WTC11 (cell line): ENCODE measurements at places on chromosomes 16 and 17. TPM values are rescaled to one million over a fixed set of nuclear protein-coding genes. Genes with fewer than 3 reads are reported as not detected.

The NOG gene
- 0.89 to 1.2 TPM (median 1.1 TPM) in 3 replicates for total RNA-seq

The CES3 gene
- total RNA-seq: 3.3 to 6.0 TPM (median 5.7 TPM) in 3 replicates

The SLC4A1 gene
- 0.05 to 0.14 TPM in 2 of 3 replicates, not detected in the other for total RNA-seq

The CCL17 gene
- not detected in 3 replicates for total RNA-seq

The CCR7 gene
- total RNA-seq: 0.37 to 0.92 TPM (median 0.57 TPM) in 3 replicates

The WNT9B gene
- 0.41 to 0.87 TPM (median 0.44 TPM) in 3 replicates for total RNA-seq

The DHRS7C gene
- not detected in 3 replicates for total RNA-seq

The GLIS2 gene
- total RNA-seq: 19.5 to 23.0 TPM (median 20.1 TPM) in 3 replicates

The AOC3 gene
- total RNA-seq: 6.2 to 8.2 TPM (median 7.6 TPM) in 3 replicates

GRCh38 chr17:31152271-31152670, 57.5 kb downstream of the NF1 start:
- DNase-seq: no peak

- no peak for DNase-seq
These were observed 350.6 kb upstream of the CCL2 start for GRCh38 chr17:33904476-33904875.

DNA sequence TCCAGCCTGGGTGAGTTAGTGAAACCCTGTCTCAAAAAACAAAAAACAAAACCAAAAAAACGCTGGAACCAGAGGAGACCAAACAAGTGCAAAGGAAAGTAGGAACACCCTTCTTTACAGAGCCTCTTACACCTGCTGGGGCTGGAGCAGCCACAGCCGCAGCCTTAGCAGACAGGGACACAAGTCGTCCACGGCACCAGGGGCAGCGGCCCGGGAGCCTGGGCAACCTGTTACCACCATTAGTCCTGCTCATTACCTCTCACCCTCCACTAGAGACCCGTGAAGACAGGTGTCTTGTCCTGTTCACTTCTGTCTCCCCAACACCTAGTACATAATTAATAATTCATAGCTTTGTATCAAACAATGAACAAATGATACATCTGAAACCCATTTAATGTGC, 83.6 kb downstream of the C16orf78 start:
- DNase-seq: no peak

GRCh38 chr17:9389111-9389527, 186.5 kb downstream of the STX8 start:
- no peak for DNase-seq

GRCh38 chr16:26795184-26795583, 271.5 kb upstream of the C16orf82 start:
- DNase-seq: peak; percentile 26

- DNase-seq: no peak
These were observed 58.8 kb downstream of the CLEC19A start for GRCh38 chr16:19344224-19344801.

- peak; percentile 93 for DNase-seq
These were observed 4.9 kb downstream of the CDK3 start for GRCh38 chr17:76005263-76006149.

- no peak for DNase-seq
These were observed 117.0 kb upstream of the MAF start for GRCh38 chr16:79717333-79718137.

DNA sequence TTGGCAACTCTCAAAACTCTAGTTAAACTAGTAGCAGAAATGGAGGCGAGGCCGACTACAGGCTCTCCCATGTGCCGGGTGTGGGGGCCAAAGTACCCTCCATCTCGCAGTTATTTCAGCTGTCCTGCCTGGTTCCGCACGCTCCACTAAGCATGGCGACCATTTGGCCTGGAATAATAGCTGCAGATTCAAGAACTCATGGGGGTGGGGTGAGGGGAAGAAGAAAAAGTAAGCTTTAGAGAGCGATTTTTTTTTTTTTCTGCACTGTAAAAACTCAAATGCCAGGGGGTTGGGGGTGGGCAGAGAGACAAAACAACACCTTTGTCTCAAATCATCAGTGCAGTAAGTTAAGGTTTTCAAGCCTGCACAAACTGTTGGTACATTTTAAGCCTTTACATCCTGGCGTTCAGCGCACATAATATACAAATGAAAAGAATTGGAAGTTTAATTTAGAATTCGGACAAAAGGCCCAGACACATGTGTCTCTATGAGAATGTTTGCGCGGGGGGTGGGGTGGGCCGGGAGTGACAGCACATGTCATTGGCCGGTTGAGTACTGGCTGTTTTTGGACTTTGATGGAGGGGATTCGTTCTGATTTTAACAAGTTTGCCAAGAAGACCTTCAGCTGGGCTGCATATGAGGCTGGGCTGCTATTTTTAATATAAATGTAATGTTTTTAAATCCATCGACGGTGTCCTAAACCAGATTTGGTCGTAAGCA, 694.7 kb upstream of the SALL1 start:
- no peak for DNase-seq

- DNase-seq: no peak
These were observed 416 bp downstream of the MT1H start for GRCh38 chr16:56669840-56670619.

DNA sequence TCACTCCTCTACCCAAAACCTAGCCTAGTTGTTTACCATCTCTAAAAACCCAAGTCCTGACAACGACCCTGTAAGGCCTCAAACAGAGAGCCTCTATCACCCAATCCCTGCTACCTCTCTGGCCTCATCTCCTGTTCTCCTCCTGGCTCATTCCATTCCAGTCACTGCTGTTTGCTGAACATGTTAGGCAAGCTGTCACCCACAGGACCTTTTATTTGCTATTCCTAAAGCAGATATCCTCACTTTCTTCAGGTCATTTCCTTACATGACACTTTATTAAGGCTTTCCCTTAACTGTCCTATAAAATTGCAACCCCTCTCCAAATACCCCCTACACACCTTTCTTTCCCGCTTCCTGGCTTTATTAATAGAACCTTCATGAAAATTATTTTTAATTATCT, 85.1 kb downstream of the KANSL1 start:
- DNase-seq: no peak

DNA sequence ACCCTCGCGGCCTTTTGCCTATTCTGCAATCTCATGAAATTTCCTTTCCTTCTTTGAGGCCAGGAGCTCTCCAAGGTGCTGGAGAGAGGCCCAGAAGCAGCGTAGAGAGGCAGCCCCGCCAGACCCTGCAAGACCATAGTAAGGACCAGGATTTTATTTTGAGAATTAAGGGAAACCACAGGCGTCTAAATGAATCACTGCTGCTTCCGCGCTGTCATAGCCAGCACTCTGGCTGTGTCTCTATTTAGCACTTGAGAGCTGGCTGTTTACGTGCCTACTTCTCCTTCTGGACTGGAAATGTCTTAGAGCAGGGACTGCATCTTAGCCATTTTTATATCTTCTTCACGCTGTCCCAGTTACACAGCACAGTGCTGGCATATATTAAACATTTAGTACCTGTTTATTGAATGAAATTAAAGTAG, 37.6 kb upstream of the PIRT start:
- DNase-seq: peak; percentile 45

GRCh38 chr16:183005-183404, 2.7 kb downstream of the HBQ1 start:
- no peak for DNase-seq

- no peak for DNase-seq
These were observed 2.6 kb upstream of the ADORA2B start for GRCh38 chr17:15942207-15942833.

GRCh38 chr16:27498031-27498825, 51.5 kb downstream of the GTF3C1 start:
- DNase-seq: no peak
